Tracheal epithelial cell (primary cell): ENCODE measurements at places on chromosomes 12 and 14. TPM values are rescaled to one million over a fixed set of nuclear protein-coding genes. Genes with fewer than 3 reads are reported as not detected.

NFKBIA gene
- 126 and 407 TPM in 2 replicates for total RNA-seq

NINJ2 gene
- 0.48 and 1.3 TPM in 2 replicates for total RNA-seq

ANO2 gene
- total RNA-seq = 0.85 TPM in 1 of 2 replicates, not detected in the other

REP15 gene
- total RNA-seq = 0.72 TPM in 1 of 2 replicates, not detected in the other
